NCI-H1105 (cell line): ENCODE measurements at places on chromosomes 5 and 9.

DNA sequence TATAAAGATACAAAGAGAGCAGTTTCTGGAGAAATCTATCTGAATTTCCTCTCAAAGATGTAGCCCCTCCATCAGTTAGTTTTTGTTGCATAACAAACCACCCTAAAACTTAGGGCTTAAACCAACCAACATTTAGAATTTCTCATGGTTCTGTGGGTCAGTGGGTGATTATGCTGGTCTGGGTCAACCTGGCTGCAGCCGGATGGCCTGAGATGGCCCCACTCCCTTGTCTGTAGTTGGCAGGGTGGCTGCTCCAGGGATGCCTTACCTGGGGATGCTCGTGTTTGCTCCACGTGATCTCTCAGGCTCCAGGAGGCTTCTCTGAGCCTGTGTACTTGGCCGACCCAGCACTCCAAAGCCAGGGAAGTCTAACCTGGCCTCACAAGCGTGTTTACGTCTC is 139.3 kb downstream of the MVB12B start:
- DNase-seq: no peak

- no peak for DNase-seq
Measured at GRCh38 chr5:162288647-162289296, 221.2 kb downstream of the GABRG2 start.

DNA sequence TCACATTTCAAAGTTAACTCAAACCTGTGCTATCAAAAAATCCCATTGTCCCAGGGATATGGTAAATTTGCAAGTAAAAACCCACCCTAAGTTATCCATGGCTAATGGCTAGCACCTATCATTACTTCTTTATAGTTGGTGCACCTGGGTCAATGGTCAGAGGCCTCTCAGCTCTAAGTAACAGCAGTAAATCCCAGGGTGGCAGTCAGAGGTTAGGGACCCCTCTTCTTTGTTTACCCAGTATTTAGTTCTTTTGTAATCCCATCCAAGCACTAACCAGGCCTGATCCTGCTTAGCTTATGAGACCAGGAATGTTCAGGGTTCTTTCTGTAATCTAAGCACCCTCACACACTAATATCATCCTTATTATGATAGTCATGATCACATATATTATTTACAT is 52.1 kb upstream of the WWC1 start:
- DNase-seq: no peak

GRCh38 chr5:98282521-98282920 is 490.9 kb upstream of the RGMB start:
- no peak for DNase-seq

- no peak for DNase-seq
Measured at GRCh38 chr9:70557661-70558369, 143.4 kb upstream of the KLF9 start.

- no peak for DNase-seq
Measured at GRCh38 chr9:95820074-95820473, 55.4 kb upstream of the ERCC6L2 start.

GRCh38 chr5:94316916-94317838 is 301.2 kb downstream of the KIAA0825 start:
- no peak for DNase-seq

DNA sequence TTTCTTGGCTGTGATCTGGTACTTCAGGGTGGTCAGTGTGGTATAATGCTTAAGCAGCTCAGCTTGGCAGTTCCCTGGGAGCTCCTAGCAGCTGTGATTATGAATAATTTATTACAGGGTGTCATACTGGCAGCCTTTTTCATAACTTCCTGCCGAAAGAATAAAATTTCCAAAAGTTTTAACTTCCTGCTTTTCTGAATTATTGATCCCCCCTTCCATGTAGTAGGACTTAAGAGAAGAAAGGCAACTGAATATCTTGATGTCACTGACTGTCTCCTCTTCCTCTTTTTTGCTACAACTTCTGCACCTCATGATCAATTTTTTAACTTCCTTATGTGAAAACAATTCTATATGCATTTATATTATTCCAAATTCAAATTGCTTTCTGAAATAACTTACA is 74.3 kb upstream of the SPEF2 start:
- no peak for DNase-seq

DNA sequence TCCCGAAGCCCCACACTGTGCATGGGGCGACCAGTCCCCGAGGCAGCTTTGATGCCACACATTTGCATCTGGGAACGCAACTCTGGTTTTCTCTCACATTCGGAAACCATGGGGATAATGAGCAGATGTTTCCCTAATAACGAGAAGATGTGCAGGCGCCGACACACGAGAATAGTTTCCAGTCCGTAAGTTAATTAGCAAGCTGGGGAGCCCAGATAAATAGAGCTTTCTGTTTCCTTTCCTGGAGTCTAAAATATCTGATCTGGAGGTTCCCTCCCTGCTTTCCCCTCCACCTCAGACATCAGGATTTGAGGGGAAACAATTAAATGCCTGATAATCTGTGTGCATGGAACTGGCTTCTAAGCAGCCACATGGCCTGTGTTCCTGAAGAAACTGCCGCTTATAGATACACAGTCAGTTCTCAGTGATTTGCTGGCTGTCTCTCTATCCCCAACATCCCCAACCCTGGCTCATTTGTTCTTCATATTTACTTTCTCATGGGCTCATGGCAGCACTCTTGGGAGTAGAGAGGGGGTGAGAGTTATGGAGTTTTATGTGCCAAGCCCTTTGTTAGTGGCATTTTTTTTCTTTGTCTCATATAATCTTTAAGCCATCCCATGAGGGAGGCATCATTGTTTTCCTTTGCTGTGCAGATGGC is 62.8 kb downstream of the PDZD2 start:
- DNase-seq: no peak

- DNase-seq: no peak
Measured at GRCh38 chr9:95077053-95077765, 240.3 kb downstream of the FANCC start.

- DNase-seq: no peak
Measured at GRCh38 chr9:127779136-127779981, 893 bp upstream of the SH2D3C start.

GRCh38 chr9:109383947-109384346 is 63.1 kb upstream of the EPB41L4B start:
- no peak for DNase-seq

- DNase-seq: no peak
Measured at GRCh38 chr9:347667-348292, 133.1 kb downstream of the DOCK8 start.

DNA sequence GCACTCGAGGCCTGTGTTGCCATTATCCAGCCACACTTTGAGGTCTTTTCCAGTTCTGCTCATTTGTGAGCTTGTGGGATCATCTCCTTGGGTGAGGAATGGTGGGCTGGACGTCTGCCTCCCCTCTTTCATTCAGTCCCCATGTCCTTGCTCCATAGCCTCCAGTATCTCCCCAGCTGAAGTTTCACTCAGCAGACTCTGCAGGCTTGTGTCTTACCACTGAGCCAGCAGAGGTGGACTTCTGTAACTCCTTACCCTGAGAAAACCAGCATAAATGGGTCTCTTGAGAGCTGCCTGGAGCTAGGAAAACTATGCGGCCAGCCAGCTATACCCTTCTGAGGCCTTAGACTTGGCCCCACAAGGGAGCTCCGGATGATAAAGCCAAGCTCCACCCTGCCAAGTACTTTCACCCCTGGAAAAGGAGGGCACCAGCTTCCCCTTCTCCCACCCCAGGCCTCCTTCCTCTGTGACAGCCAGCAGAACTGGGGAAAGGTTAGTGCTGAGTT is 12.2 kb downstream of the IRF1 start:
- DNase-seq: no peak

DNA sequence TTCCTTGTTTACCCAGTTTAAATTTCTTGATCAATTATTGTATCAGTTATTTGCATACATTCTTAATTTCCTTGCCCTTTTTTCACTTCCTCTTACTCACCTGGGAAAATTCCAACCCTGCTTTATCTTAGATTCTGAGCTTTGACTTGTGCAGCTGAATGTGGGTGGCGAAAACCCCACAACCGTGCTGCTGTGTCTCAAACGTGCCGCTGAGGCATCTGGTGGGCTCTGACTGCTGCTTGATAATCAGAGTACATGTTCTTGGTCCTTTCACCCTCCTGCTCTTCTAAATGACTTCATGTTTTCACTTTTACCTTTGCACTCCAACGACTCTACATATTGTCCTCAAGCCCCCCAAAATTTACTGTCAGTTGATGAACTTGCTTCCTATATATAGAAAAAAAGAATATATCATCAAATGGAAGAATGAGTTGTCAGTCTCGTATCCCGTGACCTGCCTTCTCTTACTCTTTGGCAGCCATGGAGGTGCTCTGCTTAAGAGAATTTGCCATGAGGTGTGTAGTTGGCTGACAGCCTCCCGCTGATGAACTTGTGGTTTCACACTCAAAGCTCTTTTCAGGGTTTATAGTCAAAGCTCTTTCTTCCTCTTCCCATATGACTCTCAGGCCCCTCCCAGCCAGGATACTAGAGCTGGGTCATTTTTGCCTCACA is 14.0 kb upstream of the JAK2 start:
- no peak for DNase-seq

- DNase-seq: no peak
Measured at GRCh38 chr9:136662656-136663581, at the start of gene EGFL7. TSS of gene EGFL7 (plus strand) at chr9:136662916. CDS start at chr9:136668283, 5,367 bp downstream.

- no peak for DNase-seq
Measured at GRCh38 chr5:101047181-101047580, 144.1 kb upstream of the ST8SIA4 start.

- no peak for DNase-seq
Measured at GRCh38 chr9:34253460-34253837, 74.6 kb downstream of the UBAP1 start.

GRCh38 chr5:37637165-37637845 is 202.5 kb downstream of the GDNF start:
- no peak for DNase-seq

GRCh38 chr5:179375236-179375685 is 30.0 kb upstream of the ADAMTS2 start:
- no peak for DNase-seq

- DNase-seq: no peak
Measured at GRCh38 chr5:52886206-52886605, 98.5 kb downstream of the ITGA1 start.

DNA sequence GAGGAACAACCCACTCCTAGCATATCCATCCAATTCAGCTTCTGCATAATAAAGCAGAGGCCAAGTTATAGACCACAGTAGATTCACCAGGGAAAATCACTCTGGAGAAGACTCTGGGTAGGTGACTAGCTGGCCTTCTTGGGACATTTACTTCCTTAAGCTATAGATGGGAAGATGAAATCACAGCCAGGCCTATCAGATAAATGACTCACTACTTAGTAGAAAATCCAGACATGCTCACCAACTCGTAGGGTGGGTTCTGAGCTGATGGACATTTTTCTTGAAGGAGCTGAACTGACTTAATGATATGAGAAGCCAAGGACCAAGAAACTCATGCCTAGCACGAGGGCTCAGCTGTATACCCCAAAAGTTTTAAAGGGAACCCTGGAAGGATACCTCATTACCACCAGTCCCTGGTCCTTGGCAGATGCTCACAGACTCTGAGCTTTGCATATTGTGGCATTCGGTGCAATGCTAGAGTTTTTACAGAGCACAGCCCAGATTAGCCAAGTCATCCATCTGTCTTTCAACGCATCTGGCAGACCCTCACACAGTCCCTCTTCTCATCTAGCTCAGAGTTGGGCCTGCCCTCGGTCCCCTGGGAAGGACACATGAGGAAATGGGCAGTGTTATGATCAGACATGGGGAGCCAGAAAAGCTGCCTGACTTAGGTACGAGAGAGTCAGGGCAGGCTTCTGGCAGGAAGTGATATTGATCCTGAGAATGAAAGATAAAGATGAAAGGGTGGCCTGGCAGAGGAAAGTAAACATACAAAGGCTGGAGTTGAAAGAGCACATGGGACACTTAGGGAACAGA is 15.0 kb downstream of the ACSL6 start:
- DNase-seq: no peak

GRCh38 chr5:111929867-111930266 is 172.9 kb upstream of the NREP start:
- no peak for DNase-seq

- DNase-seq: no peak
Measured at GRCh38 chr9:113569472-113570060, 106.0 kb downstream of the RGS3 start.

DNA sequence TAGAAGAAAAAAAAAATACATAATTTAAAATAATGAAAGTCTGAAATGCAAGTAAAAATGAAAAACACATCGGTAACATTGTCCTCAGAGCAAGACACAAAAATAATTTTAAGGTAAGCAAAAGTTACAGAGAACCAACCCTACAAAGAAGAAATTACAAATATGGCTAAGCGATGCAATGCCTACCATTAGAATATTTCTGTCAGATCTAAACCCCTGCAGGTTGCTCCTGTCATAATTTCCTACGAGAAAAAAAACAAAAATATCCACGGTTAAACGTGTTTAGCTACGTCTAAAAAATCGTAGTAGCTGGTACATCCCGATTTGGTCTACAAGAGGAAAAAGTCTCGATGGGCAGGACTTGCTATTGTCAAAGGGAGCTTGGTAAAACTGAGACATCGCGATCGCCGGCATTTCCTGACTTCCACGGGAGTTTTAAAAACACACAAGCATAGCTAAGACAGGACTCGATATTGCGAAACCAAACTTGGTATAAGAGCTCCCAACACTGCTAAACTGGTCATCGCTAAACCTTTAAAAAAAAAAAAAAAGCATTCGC is 1.1 kb upstream of the ANXA2R start:
- DNase-seq: peak; percentile 34

GRCh38 chr9:132806723-132807421 is 71.2 kb downstream of the AK8 start:
- DNase-seq: no peak

- DNase-seq: no peak
Measured at GRCh38 chr5:74183041-74183440, 457.5 kb downstream of the ENC1 start.

- no peak for DNase-seq
Measured at GRCh38 chr5:147081311-147081764, 153.5 kb upstream of the STK32A start.

- DNase-seq: no peak
Measured at GRCh38 chr5:107365320-107366109, 305.2 kb downstream of the EFNA5 start.

DNA sequence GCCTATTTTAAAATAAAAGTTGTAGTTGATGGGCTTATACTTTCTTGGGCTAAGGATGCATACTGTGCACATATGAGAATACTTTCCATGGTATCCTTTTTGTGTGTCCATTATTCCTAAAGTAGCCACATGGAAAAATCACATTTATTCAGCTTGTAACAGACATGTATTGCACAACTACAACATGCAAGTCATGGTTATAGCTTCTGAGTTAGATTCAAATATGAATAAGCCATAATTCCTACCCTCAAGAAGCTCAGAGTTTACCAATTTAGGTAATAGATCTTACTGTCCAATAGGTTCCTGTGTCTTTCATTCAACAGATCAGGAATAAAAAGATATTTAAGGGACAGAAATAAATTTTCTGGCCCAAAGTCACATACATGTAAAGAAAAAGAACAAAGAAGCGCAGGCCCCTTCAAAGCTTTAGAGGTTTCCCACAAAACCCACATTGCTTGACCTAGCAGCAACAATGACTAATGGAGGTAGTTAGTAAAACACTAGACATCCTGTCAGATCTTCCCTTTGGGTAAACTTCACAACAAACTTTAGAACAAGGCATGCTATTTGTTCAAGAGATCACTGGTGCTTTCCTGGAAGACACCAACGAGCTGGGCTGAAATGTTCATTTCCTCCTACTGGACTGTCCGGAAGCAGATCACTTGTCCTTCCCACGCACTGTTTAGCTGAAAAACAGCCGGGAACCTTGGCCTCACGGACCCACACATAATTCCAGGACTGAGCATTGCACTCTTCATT is 78.4 kb upstream of the ITGA1 start:
- no peak for DNase-seq
